GF-D8 (cell line): ENCODE measurements at places on chromosomes 1 and 21.
A peak's percentile ranks its signal among the peaks of the same experiment; 100 is the strongest.

GRCh38 chr1:21302747-21303715 lies 12.8 kb upstream of the ECE1 start:
- DNase-seq: peak; percentile 6

GRCh38 chr1:43388613-43389012 lies 987 bp downstream of the MED8 start:
- DNase-seq: no peak

DNA sequence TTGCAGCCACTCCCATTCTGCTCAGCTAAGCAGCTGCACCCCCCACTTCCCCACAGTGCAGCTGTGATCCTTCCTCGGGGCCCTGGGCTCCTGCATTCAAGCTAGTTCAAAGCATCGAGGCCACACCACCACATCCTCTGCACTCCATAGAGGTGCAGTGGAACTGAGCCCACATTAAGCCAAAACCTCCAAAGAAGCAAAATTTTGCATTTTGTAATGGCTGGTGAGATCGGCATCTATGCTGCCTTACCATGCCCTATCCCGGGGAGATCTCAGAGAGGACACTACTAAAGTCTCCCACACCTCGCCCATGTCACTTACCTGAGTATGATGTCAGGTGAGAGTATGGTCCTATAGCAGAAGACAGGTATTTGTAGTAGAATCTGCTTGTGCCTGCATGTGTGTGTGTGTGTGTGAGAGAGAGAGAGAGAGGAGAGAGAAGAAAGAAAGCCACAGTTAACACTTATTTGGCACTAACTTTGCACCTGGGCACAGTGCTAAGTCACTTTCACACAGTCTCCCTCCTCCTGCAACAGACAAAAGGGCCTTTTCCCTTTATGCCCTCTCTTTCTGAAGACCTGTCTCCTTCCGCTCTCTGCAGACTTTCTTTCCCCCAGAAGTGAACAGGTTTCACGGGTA lies 89.8 kb downstream of the KIF14 start:
- no peak for DNase-seq

- no peak for DNase-seq
These were observed 28.8 kb downstream of the SLC5A9 start for GRCh38 chr1:48251323-48251722.

DNA sequence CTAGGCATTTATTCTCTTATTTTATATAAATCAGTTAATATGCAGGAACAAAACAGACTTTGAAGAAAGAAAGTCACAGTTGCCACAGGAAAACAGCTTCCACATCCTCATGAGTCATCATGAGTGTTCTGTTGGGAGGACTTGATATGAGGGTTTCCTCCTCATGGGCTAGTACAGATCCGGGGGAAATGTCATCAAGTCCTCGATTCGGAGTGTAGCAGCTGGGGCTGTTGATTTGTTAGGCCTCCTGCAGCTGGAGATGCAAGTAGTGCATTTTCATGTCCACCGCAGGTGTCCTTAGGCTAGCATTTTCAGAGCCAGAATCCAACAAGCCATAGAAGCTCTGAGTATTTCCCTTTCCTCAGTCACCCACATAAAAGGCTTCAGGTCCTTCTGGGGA lies 36.7 kb downstream of the ADAM30 start:
- DNase-seq: no peak

- no peak for DNase-seq
These were observed 105.1 kb upstream of the DPH5 start for GRCh38 chr1:101130673-101131072.

GRCh38 chr1:2050793-2051682 lies 827 bp downstream of the PRKCZ start:
- no peak for DNase-seq

DNA sequence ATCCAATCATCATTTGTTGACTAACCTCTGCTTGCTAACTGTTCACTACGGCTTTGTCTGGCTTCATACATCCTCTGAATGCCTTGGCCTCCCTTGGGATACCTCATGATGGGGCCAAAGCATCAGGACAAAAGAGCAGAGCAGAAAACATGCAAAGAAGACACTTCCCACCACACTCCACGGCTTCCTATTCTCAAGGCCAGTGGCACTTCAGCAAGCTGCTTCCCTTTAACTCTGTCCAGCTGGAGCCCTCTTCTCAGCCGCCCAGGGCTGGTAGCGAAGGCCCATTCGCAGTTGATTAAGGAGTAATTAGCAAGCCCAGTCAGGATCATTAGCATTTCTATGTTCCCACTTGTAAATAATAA lies 224.3 kb upstream of the FGGY start:
- DNase-seq: no peak

DNA sequence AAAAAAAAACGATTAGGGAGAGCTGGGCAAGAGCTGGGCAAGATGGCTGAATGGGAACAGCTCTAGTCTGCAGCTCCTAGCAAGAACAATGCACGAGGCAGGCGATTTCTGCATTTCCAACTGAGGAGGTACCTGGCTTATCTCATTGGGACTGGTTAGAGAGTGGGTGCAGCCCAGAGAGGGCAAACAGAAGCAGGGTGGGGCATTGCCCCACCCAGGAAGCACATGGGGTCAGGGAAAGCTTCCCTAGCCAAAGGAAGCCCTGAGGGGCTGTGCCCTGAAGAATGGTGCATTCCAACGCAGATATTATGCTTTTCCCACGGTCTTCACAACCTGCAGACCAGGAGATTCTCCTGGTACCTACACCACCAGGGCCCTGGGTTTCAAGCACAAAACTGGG lies 251.6 kb downstream of the GPATCH2 start:
- no peak for DNase-seq

GRCh38 chr1:14345946-14346550 lies 252.4 kb upstream of the KAZN start:
- DNase-seq: no peak

DNA sequence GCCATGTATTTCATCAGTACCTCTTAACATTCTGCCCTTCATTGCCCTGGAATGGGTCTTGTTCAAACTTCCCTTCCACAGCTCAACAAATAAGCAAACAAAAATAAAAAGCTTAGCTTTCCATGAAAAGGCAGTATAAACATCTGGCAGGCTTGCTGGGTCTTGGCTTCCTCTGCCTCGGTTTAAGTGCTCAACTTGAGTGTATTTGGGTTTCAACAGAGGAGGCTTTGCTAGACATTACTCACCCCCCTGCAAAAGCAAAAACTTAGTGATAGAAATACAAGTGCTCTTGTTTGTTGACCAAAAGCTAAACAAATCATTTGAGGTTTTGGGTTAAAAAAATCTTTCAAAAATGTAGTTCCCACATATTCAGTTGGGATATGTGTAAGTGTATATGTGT lies 518.5 kb downstream of the PLPP3 start:
- no peak for DNase-seq

GRCh38 chr1:219928791-219929118 lies 398 bp upstream of the SLC30A10 start:
- DNase-seq: no peak

DNA sequence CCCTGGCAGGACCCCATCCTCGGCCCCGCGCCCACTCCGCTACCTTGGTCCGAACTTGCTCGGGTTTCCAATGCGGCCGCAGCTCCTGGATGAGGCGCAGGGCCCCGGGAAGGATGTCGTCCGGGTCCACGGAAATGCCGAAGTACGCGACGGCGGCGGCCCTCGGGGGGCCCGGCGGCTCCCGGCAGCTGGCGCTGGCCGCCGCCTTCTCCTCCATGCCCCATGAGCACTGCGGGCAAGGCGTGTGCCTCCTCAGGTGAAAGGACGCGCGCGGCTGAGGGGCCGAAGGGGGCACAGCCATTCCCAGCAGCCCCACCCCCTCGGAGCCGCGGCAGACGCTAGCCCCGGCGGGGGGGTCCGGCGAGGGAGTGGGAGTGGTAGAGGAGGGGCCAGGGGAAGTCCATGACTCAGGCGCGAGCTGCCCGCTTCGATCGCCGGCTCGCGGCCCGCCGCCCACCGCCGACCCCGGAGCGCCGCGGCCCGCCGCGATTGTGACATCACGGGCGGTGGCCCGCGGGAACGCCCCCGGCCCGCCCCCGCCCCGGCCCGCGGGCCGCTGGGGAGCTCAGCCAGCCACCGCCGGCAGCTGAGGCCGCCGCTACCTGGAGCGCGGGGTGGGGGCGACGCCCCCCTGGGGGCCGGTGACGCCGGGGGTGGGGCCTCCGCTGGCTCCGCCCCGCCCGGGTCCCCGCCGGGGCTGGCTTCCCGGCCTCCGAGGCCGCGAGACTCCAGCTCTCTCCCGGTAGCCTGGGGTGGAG lies at the start of gene ETNK2:
Gene ETNK2 (minus strand): TSS at position 493 of the 758 bp plus-strand sequence. CDS start 192 bp downstream, at position 301.
- no peak for DNase-seq

DNA sequence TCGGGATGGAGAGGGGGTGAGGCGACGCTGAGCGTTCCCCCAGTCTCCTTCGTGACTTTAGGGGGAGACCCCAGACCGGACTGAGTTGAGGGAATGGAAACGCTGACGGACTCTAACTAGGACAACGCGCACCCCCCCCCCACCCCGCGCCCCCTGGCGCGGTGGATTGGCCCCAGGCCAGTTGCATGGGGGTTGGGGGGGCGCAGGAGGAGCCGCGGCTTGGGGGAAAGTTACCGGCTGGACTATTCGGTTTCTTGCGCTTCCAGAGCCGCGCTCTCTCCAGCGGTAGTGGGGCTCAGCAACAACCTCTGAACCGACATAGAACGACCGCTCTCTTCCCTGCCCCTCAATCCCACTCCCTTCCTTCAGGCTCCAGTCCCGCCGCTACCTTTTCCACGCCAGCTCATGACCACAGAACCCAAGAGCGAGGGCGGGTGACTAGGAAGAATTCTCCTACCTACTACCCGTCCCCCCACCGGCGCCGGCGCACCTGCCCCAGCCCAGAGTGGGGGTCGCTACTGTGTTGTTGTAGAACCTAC lies 694 bp downstream of the ZBTB7B start:
- DNase-seq: no peak

DNA sequence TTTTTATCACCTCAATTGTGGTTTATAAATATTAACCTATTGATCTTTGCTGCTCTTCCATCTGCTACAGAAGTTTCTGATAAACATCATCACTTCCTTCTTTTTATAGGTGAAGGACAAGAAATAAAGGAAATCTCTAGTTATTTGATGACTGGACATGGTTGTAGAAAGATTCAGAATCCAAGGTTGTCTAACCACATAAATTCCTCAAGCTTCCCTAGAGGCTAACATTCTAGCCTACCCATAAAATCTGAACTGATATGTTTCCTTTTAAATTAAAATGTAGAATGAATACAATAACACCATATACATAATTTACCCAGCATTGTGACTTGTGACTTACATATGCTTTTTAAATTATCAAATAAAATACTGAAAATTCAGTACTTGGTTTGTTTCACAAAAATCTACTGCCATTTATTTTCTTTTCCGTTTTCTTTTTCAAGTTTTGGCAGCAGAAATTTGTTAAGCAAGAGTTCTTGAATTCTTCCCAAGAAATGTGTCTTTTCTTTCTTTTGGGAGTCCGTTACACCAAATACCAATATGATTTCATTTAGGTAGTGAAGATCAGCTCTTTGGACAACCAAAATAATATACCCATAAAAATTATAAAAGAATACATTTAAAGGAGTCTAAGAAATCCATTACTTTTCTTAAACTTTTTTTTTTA lies 513.2 kb upstream of the ADGRL2 start:
- no peak for DNase-seq

GRCh38 chr21:45643021-45643980 lies at the start of gene PCBP3:
TSS of gene PCBP3 (plus strand) at chr21:45643725. CDS start at chr21:45850086, 206,361 bp downstream.
- DNase-seq: peak; percentile 14

- no peak for DNase-seq
These were observed 15.7 kb upstream of the LUZP1 start for GRCh38 chr1:23184212-23184934.

- no peak for DNase-seq
These were observed 33.2 kb upstream of the FNBP1L start for GRCh38 chr1:93414749-93415148.

DNA sequence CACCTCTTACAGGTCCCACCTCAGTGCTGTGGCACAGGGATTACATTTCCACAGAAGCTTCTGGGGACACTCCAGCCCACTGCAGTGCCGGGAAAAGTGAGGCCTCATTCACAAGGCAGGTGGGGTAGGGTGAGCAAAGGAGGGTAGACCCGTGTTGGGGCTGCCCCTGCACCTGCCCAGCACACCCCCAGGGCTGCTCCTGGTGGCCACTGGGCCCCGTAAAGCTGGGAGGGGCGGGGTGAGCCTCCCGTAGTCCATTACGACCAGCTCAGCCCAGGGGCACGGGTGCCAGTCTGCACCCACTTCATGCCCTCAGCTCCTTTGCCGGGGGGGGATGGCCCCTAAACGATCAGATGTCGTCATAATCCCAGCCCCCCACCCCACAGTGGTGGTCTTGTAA lies 39.5 kb downstream of the AJAP1 start:
- DNase-seq: no peak

GRCh38 chr1:207923121-207923520 lies 12.2 kb upstream of the CD34 start:
- no peak for DNase-seq
